Glutamatergic neuron (in vitro differentiated cells): ENCODE measurements at places on chromosomes 12 and 14. TPM values are rescaled to one million over a fixed set of nuclear protein-coding genes. Genes with fewer than 3 reads are reported as not detected.
A peak's percentile ranks its signal among the peaks of the same experiment; 100 is the strongest.

KCNK13 gene
- total RNA-seq = not detected

DNA sequence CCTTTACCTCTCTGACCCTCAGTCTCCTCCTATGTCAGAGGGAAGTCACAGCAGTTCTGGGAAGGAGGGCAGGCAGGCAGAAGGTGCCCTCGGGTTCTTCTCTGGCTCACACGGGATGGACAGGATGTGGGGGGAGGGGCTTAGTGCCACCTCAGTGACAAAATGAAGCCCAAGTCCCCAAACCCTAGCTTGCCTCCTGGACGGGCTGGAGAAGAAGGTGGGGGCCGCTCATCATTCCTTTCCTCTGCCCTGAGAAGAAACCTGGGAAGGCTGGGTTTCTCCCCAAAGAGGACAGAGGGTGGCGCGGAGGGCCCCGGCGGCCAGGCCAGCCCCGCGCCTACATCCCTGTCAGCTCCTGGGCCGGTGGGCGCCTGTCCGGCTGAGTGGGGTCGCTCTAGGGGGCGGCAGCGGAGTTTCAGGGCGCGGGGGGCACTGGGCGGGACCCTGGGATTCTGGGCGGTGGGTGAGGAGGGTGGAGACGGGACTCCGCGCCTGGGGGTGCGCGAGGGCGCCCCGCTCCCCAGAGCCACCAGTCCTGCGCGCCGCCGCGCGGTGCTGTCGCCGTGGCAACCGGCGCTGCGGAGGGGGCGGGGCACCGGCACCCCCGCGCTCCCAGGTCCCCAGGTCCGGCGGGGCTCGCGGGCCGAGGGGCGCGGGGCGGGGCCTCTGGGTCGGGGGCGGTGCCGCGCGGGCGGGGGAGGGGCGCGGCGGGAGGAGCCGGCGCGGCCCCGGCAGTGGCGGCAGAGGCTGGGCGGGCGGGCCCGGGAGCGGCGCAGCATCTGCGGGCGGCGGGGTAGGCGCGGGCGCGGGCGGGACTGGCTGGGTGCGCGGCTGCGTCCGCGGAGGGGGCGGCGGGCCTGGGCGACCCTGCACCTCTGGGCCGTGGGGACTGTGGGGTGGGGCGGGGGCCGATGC is at the start of gene TMEM121:
Gene TMEM121, plus strand, starts transcription at position 723 of the 915 bp plus-strand sequence. CDS start 2,252 bp downstream, outside the sequence.
- peaks cover 11% of the 10 kb centered on the region for H3K27me3 ChIP-seq
- no peaks in the 10 kb centered on the region for H3K36me3 ChIP-seq
- H3K4me1 ChIP-seq = no peaks in the 10 kb centered on the region
- peak; percentile 63 for DNase-seq
- no peak within 1 kb of the TSS for H3K4me3 ChIP-seq
- H3K27ac ChIP-seq = no peak within 1 kb of the TSS

DNA sequence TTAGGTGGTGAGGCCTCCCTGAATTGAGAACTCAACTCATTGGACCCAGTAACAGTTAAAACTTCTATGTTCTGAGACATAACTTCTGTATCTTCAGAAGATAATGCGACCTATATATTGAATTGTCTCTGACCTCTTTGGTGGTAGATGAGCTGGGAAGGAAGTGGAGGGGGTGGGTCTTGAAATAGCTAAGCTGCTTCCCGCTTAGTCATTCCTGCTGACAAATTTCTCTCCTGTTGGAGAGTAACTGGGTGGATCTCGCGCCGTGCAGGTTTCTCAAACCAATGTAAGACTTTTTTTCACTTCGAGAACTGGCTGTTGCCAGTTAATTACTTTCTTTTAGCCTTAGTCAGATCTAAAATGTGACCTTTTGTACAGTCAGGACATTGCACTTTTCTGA is 100.8 kb downstream of the PPHLN1 start:
- no peaks in the 10 kb centered on the region for H3K4me1 ChIP-seq
- DNase-seq = no peak
- no peaks in the 10 kb centered on the region for H3K27me3 ChIP-seq
- H3K36me3 ChIP-seq = no peaks in the 10 kb centered on the region
- H3K27ac ChIP-seq = no peak overlapping the region

- DNase-seq = no peak
- no peak overlapping the region for H3K4me3 ChIP-seq
- no peaks in the 10 kb centered on the region for H3K27me3 ChIP-seq
- no peaks in the 10 kb centered on the region for H3K36me3 ChIP-seq
These were observed 25.6 kb downstream of the SLC38A4 start for GRCh38 chr12:46800160-46800559.

DNA sequence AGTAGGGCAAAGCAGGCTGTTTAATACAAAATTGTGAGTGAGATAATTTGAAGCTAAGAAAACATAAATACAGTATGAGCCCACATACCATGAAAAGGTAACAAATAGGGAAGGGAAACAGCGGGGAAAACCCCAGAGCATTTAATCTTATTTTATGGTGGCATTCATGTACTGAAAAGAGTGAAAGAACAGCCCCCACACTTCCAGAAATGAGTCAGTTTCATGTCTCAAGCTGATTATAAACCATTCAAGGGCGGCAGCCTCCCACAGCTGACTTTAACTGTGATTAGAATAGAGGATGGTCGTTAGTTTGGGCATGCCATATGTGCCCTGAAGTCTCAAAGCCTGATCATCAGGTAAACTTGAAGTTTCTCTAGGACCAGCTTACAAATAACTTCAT is 64.5 kb downstream of the FOXG1 start:
- DNase-seq = no peak
- no peaks in the 10 kb centered on the region for H3K27me3 ChIP-seq
- no peaks in the 10 kb centered on the region for H3K36me3 ChIP-seq
- H3K27ac ChIP-seq = no peak overlapping the region

GRCh38 chr12:24791622-24792021 is 157.3 kb downstream of the BCAT1 start:
- no peak for DNase-seq
- H3K36me3 ChIP-seq = no peaks in the 10 kb centered on the region
- peaks cover 4% of the 10 kb centered on the region for H3K4me1 ChIP-seq
- H3K4me3 ChIP-seq = no peak overlapping the region

DPY19L2 gene
- 1.8 TPM for total RNA-seq

WIF1 gene
- total RNA-seq = not detected

GRCh38 chr14:101193845-101194372 is 290.4 kb upstream of the RTL1 start:
- no peaks in the 10 kb centered on the region for H3K36me3 ChIP-seq
- H3K4me3 ChIP-seq = no peak overlapping the region
- peaks cover 5% of the 10 kb centered on the region for H3K4me1 ChIP-seq
- no peak overlapping the region for H3K27ac ChIP-seq
- peak; percentile 48 for DNase-seq
- peaks cover 14% of the 10 kb centered on the region for H3K27me3 ChIP-seq

DNA sequence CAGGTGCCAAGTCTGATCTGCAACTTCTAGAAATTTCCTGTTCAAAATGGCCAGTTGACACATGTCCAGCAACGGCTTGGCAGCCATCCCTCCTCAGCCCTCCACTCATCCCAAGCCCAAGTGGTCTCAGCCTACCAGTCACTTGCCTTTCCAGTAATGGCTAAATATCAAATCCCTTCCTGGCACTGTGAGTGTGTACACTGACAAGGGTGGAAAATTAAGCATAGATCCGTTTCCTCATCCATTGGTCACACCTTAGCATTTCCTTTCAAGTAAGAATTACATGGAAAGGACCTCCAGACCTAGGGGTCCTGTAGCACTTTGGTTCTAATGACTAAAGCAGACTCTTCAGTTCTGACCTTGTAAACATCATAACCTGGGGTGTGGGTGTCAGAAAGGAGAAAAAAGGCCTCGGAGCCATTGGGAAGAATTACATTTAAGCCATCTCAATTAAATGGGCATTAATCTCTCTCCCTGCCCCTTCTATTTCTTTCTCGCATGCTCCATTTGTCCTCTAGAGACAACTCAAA is 15.4 kb downstream of the LLPH start:
- H3K36me3 ChIP-seq = no peaks in the 10 kb centered on the region
- H3K27ac ChIP-seq = no peak overlapping the region
- peaks cover 2% of the 10 kb centered on the region for H3K27me3 ChIP-seq
- no peaks in the 10 kb centered on the region for H3K4me1 ChIP-seq
- H3K4me3 ChIP-seq = no peak overlapping the region
- no peak for DNase-seq

PROX2 gene
- not detected for total RNA-seq

DNA sequence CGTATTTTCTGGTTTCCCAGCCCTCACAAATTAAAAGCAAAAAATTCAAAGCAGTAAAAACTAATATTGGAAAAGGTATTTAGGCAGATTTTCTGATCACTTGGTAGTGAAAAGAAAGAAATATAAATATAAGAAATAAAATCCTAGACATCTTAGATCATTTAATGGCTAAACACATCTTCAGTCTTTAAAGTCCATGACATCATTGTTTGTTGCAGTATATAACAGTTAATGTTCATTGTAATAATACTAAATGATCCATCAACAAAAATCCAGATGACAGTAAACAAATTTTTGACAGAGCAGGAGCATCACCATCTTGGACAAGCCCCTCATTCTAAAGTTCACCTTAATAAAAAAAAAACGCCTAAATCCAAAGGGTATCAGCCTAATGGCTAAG is 29.2 kb upstream of the CAPRIN2 start:
- DNase-seq = no peak
- H3K27me3 ChIP-seq = peaks cover 5% of the 10 kb centered on the region
- H3K36me3 ChIP-seq = peaks cover 16% of the 10 kb centered on the region
- H3K4me1 ChIP-seq = no peaks in the 10 kb centered on the region

GRCh38 chr12:18640321-18640955 is 97.4 kb downstream of the PLCZ1 start:
- H3K4me1 ChIP-seq = peaks cover 3% of the 10 kb centered on the region
- no peaks in the 10 kb centered on the region for H3K27me3 ChIP-seq
- no peak overlapping the region for H3K4me3 ChIP-seq

SYNDIG1L gene
- 1.5 TPM for total RNA-seq

- H3K4me3 ChIP-seq = no peak overlapping the region
- H3K27ac ChIP-seq = no peak overlapping the region
- no peaks in the 10 kb centered on the region for H3K27me3 ChIP-seq
- DNase-seq = no peak
- no peaks in the 10 kb centered on the region for H3K36me3 ChIP-seq
These were observed 67.0 kb downstream of the RBM19 start for GRCh38 chr12:113899042-113899560.

TAC3 gene
- total RNA-seq = 0.74 TPM

DNA sequence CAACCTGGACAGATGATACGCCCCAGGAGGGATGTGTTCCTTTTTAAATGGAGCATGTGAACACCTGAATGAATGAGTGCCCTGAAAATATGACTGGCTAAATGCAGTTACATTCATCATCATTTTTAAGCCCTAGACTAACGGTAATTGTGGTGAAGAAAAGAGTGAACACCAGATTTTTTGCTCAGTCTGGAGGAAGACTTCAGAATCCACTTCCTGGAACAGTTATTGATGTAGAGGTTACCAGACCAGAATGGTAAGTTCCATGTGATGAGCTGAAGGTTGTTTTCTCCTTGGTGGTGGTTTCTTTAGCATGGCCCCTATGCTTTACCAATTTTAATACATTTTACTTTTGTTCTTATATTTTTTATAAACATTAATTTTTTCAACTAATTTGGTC is 29.3 kb downstream of the PIWIL1 start:
- no peaks in the 10 kb centered on the region for H3K4me1 ChIP-seq
- H3K36me3 ChIP-seq = no peaks in the 10 kb centered on the region
- no peak overlapping the region for H3K27ac ChIP-seq
- peaks cover 1% of the 10 kb centered on the region for H3K27me3 ChIP-seq
- DNase-seq = no peak

GRCh38 chr12:752695-753610 is 574 bp downstream of the WNK1 start:
- peaks cover 4% of the 10 kb centered on the region for H3K27me3 ChIP-seq
- DNase-seq = peak; percentile 77
- H3K36me3 ChIP-seq = no peaks in the 10 kb centered on the region
- H3K4me1 ChIP-seq = peaks cover 24% of the 10 kb centered on the region

DNA sequence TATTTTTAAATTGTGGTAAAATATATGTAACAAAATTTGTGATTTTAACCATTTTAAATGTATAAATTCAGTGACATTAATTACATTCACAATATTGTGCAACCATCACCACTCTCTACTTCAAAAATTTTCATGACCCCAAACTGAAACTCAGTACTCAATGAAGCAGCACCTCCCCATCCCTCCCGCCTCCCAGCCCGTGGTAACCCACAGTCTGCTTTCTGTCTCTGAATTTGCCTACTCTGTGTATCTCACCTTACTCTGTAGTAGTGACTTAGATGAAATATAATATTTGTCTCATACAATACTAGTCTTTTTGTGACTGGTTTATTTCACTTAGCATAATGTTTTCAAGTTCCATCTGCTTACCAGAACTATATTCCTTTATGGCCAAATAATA is 36.2 kb downstream of the EML1 start:
- peaks cover 24% of the 10 kb centered on the region for H3K4me1 ChIP-seq
- H3K4me3 ChIP-seq = no peak overlapping the region
- H3K27ac ChIP-seq = no peak overlapping the region
- no peaks in the 10 kb centered on the region for H3K36me3 ChIP-seq
- no peak for DNase-seq

GRCh38 chr12:14802247-14802646 is 1.0 kb downstream of the WBP11 start:
- no peak overlapping the region for H3K27ac ChIP-seq
- no peak for DNase-seq
- H3K4me3 ChIP-seq = no peak overlapping the region
- no peaks in the 10 kb centered on the region for H3K4me1 ChIP-seq
- peaks cover 1% of the 10 kb centered on the region for H3K27me3 ChIP-seq
- no peaks in the 10 kb centered on the region for H3K36me3 ChIP-seq

RPGRIP1 gene
- total RNA-seq = not detected

GRCh38 chr14:72744416-72745120 is 149.3 kb downstream of the DPF3 start:
- no peak overlapping the region for H3K27ac ChIP-seq
- H3K4me1 ChIP-seq = peaks cover 5% of the 10 kb centered on the region
- no peak for DNase-seq
- H3K27me3 ChIP-seq = no peaks in the 10 kb centered on the region

GARIN6 gene
- total RNA-seq = not detected

DNA sequence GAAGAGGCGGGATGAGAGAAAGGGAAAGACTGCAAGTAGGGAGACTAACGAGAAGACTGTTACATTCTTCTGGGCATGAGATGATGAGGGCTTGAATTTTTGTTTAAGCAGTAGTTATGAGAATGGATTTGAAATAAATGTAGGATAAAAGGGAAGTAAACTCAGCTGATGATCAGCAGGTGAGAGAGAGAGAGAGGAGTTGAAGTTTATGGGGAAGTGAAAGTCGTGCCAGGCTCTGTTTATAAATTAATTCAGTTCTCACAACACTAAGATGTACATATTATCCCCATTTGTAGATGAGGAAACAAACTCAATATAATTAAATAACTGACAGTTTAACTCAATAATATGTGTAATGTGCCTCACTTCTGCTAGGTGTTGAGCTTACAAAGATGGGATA is 170.0 kb upstream of the RMST start:
- no peak overlapping the region for H3K4me3 ChIP-seq
- no peak overlapping the region for H3K27ac ChIP-seq
- no peaks in the 10 kb centered on the region for H3K27me3 ChIP-seq
- no peaks in the 10 kb centered on the region for H3K4me1 ChIP-seq
- no peak for DNase-seq

TMEM132C gene
- total RNA-seq = 8.0 TPM

PTMS gene
- 966 TPM for total RNA-seq

GRCh38 chr12:132727091-132727794 is 16.6 kb downstream of the PGAM5 start:
- H3K27ac ChIP-seq = no peak overlapping the region
- peaks cover 24% of the 10 kb centered on the region for H3K36me3 ChIP-seq
- no peak for DNase-seq

GRCh38 chr14:70177081-70177800 is 11.5 kb downstream of the SLC8A3 start:
- DNase-seq = no peak
- H3K36me3 ChIP-seq = peaks cover 5% of the 10 kb centered on the region
- H3K4me3 ChIP-seq = no peak overlapping the region
- no peaks in the 10 kb centered on the region for H3K27me3 ChIP-seq
- no peaks in the 10 kb centered on the region for H3K4me1 ChIP-seq

TAS2R46 gene
- total RNA-seq = 3.3 TPM
